ENCODE measurements at places on chromosomes 12 and 14.

GRCh38 chr12:15581006-15581405, 208.2 kb downstream of the EPS8 start:
- DNase-seq, result no peak

DNA sequence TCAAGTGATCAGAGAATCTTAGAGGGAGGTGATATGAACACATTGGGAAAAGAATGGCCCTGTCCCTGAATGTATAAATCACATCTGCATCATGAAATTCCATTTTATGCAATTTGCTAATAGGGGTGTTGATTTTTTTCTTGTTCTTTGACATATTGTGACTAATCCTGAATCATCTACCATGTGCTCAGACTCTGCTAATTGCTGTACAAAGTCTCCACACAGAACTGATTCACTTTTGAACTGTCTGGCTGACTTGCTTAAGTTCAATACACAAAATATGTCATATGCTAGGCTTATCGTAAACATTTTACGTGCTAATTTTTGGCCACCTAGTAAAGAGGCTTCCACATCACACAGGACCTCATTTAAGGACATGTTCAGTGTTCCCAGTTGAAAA, 2.6 kb downstream of the TMEM132D start:
- no peak for DNase-seq

- DNase-seq, result no peak
Observed at GRCh38 chr12:52122540-52122871, 43.0 kb downstream of the SMIM41 start.

DNA sequence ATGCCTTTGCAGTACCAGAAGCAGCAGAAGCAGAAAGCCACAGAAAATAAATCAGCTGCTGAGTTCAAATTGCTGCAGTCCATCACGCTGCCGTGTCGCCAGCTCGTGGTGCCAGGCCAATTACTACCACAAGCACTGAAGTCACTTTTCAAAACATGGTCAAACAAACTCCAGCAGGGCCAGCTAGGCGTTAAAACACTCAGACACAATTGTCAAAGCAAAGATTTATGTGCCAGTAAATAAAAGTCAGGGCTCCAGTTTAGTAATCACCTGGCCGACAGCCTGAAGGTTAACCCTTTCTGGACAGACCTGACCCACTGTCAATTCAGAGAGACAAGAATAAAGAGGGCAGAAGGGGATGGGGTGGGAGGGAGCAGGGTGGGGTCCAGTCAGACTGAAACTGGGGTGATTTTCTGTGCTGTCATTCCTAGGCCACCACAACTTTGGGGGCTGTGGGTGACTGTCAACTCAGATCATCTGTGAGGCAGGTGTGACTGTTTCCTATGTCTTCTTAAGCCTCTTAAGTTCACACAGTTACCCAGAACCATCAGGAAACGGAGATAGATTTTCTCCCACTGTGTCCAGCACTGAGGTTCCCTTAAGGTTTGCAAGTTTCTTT, 109.8 kb upstream of the FUT8 start:
- DNase-seq, result no peak

- no peak for DNase-seq
Observed at GRCh38 chr12:45575417-45575816, 154.1 kb upstream of the ARID2 start.

DNA sequence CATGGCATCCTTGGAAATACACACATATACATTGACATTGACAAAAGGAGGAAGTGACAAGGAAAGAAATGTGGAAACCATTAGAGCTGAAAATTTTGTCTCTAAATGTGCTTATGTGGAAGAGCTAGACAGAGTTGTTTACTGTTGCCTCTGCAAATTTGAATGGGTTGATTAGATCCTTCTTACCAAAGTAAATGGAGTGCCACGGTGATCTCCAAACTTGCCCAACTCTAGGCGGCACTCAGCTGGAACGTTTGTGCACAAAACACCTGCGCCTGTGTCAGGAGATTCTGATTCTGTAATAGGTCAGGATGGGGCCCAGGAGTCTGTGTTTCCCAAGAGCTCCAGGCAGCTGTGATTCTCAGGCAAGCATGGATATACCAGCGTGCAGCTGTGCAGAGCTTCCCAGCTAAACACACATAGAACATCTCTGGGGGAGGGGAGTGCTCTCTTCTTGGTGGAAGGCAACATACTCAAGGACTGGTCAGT, 77.8 kb upstream of the BDKRB2 start:
- no peak for DNase-seq

- no peak for DNase-seq
Observed at GRCh38 chr14:87055007-87055406, 938.0 kb downstream of the GALC start.

- no peak for DNase-seq
Observed at GRCh38 chr14:104421401-104421821, 158.2 kb upstream of the C14orf180 start.

GRCh38 chr14:57189070-57189469, 79.6 kb downstream of the EXOC5 start:
- DNase-seq, result no peak

GRCh38 chr14:26213846-26214575, 383.8 kb downstream of the NOVA1 start:
- no peak for DNase-seq

GRCh38 chr12:52185400-52185967, 6.3 kb downstream of the KRT80 start:
- no peak for DNase-seq

GRCh38 chr12:39230086-39230485, 212.8 kb downstream of the KIF21A start:
- no peak for DNase-seq

- DNase-seq, result no peak
Observed at GRCh38 chr12:27161458-27162228, 79.3 kb upstream of the C12orf71 start.

- no peak for DNase-seq
Observed at GRCh38 chr12:106139422-106140171, 843 bp upstream of the NUAK1 start.

- DNase-seq, result peak; percentile 38
Observed at GRCh38 chr14:99244941-99245563, 26.9 kb downstream of the BCL11B start.

DNA sequence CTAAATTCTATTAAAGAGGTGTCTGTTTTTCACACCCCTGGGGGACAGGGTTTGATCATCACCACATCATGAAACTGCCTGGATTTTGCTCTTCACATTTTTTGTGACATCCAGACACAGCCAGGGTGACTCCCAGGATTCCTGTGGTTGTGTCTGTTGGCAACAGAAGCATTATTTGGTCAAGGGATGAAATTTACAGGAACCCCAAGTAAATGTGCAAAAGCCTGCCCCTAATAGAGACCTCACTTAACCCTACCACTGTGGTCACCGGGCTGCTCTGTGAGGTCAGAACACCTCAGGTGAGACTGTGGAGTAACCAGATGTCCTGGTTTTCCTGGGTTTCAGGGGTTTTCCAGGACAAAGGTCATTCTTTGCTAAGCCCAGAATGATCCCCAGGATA, 103.8 kb downstream of the DAD1 start:
- no peak for DNase-seq

Data from naive thymus-derived CD8-positive, alpha-beta T cell (primary cell).